ENCODE measurements at places on chromosomes 7 and 10. TPM values are rescaled to one million over a fixed set of nuclear protein-coding genes. Genes with fewer than 3 reads are reported as not detected.

Gene NUDCD3
- 86.8 TPM for total RNA-seq

Gene AKR1E2
- total RNA-seq, result 1.4 TPM

- no peak overlapping the region for H3K4me3 ChIP-seq
- H3K27me3 ChIP-seq, result no peaks in the 10 kb centered on the region
- peaks cover 4% of the 10 kb centered on the region for H3K36me3 ChIP-seq
- peaks cover 23% of the 10 kb centered on the region for H3K4me1 ChIP-seq
Observed at GRCh38 chr7:135197343-135197742, 14.0 kb downstream of the WDR91 start.

Gene TMEM229A
- 0.09 TPM for total RNA-seq

GRCh38 chr7:101608772-101609713 is 20.1 kb downstream of the MYL10 start:
- no peak for DNase-seq
- no peak overlapping the region for H3K27ac ChIP-seq
- H3K4me3 ChIP-seq, result no peak overlapping the region

- H3K4me1 ChIP-seq, result no peaks in the 10 kb centered on the region
- no peaks in the 10 kb centered on the region for H3K36me3 ChIP-seq
- no peaks in the 10 kb centered on the region for H3K27me3 ChIP-seq
- no peak for DNase-seq
- no peak overlapping the region for H3K4me3 ChIP-seq
- no peak overlapping the region for H3K27ac ChIP-seq
Observed at GRCh38 chr7:90736968-90737939, 141.1 kb downstream of the CDK14 start.

DNA sequence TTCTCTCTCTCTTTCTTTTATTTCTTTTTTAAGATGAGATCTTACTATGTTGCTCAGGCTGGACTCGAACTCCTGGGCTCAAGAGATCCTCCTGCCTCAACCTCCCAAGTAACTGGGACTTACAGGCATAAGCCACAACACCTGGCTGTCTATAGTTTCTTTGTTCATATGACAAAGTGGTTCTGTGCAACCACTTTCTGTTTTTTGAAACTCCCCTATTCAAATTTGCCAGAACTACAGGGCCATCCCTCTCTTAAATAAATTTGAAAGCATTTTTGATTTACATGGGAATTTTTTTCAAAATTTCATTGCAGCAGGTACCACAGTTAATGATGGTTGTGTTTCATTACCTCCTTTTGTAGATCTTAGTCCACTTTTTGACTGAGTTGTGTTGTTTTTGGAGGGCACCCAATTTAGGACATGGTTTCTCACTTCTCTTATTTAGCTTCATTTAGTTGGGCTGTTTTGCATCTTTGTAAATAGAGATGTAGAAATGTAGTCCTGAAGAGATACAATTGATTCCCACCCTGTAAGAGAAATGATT is 119.2 kb downstream of the LRRC4 start:
- H3K27ac ChIP-seq, result no peak overlapping the region
- peaks cover 8% of the 10 kb centered on the region for H3K4me1 ChIP-seq
- H3K27me3 ChIP-seq, result no peaks in the 10 kb centered on the region
- DNase-seq, result no peak
- H3K36me3 ChIP-seq, result no peaks in the 10 kb centered on the region
- H3K4me3 ChIP-seq, result no peak overlapping the region

Gene HERC4
- total RNA-seq, result 56.9 TPM

Gene ODAD2
- total RNA-seq, result 0.96 TPM

Gene IFIT1B
- total RNA-seq, result not detected

Gene ITIH5
- total RNA-seq, result 3.7 TPM

Gene ZSCAN25
- 14.6 TPM for total RNA-seq

GRCh38 chr7:15751191-15751701 is 64.8 kb upstream of the MEOX2 start:
- peaks cover 5% of the 10 kb centered on the region for H3K4me1 ChIP-seq
- H3K27me3 ChIP-seq, result no peaks in the 10 kb centered on the region
- no peak overlapping the region for H3K4me3 ChIP-seq

GRCh38 chr7:32275216-32276009 is 205.2 kb upstream of the PDE1C start:
- no peaks in the 10 kb centered on the region for H3K36me3 ChIP-seq

DNA sequence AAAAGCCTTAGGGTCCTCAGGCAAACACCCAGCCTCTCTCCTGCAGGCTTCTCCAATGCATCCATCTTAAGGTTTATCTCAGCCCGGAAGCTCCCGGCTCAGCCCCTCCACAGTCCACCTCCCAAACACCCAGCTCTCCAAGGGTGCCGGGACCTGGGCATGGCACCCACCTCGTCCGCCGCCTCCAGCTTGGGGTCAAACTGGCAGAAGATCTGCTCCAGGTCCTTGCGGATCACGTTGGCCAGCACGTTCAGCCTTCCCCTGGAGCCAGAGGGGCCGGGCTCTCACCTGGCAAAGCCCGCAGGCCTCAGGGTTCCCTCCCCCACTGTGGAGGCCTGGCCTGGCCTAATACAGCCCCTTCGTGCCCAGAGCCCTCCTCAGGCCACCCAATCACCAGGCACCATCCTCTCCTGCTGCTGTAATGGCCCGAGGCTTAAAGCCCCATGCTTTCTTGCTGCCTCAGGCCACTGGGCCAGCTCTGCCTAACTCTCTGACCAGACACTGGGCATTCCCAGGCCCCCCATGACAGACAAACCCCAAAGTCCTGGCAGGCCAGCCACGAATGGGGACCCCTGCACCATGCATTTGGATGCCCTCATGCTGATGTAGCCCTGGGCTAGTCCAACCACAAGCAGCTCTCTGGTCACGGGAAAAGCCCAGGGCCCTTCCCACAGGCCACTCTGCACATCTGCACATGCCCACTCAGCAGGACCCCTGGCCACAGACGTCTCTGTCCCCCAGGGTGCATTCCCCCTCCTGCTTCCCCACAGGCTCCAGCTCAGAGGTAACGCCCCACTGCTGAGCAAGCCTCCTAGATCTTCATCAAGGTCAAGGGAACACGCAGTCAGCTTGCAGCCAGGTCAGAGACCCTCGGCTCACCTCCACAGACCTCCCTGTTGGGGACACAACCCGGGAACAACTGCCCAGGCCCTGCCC is 12.3 kb downstream of the OGDHL start:
- H3K36me3 ChIP-seq, result no peaks in the 10 kb centered on the region
- H3K27ac ChIP-seq, result no peak overlapping the region
- H3K4me1 ChIP-seq, result no peaks in the 10 kb centered on the region
- H3K27me3 ChIP-seq, result no peaks in the 10 kb centered on the region
- no peak for DNase-seq
- no peak overlapping the region for H3K4me3 ChIP-seq

- no peaks in the 10 kb centered on the region for H3K36me3 ChIP-seq
- no peaks in the 10 kb centered on the region for H3K27me3 ChIP-seq
- peak; percentile 82 for DNase-seq
- no peak overlapping the region for H3K4me3 ChIP-seq
- H3K27ac ChIP-seq, result no peak overlapping the region
- H3K4me1 ChIP-seq, result no peaks in the 10 kb centered on the region
Observed at GRCh38 chr10:90162271-90162853, 461.0 kb downstream of the KIF20B start.

Gene CYP17A1
- not detected for total RNA-seq

Gene C1QL3
- 1.00 TPM for total RNA-seq

Gene RNF32
- total RNA-seq, result 2.7 TPM

GRCh38 chr7:135392701-135393100 is 117.2 kb downstream of the CNOT4 start:
- H3K27me3 ChIP-seq, result no peaks in the 10 kb centered on the region
- DNase-seq, result no peak
- no peak overlapping the region for H3K27ac ChIP-seq
- no peak overlapping the region for H3K4me3 ChIP-seq
- no peaks in the 10 kb centered on the region for H3K4me1 ChIP-seq

GRCh38 chr7:154255324-154255723 is 203.1 kb downstream of the DPP6 start:
- H3K4me3 ChIP-seq, result no peak overlapping the region
- H3K27me3 ChIP-seq, result no peaks in the 10 kb centered on the region
- H3K27ac ChIP-seq, result no peak overlapping the region
- no peaks in the 10 kb centered on the region for H3K36me3 ChIP-seq
- H3K4me1 ChIP-seq, result no peaks in the 10 kb centered on the region
- DNase-seq, result no peak
